Activated T-helper 1 cell treated with anti-CD3 and anti-CD28 coated beads, Interleukin-2, amount 50 U/mL, for 16 hours (primary cell): ENCODE measurements at places on chromosomes 12 and 14.

GRCh38 chr14:88470542-88471440 lies 84.0 kb downstream of the PTPN21 start:
- DNase-seq, result no peak

DNA sequence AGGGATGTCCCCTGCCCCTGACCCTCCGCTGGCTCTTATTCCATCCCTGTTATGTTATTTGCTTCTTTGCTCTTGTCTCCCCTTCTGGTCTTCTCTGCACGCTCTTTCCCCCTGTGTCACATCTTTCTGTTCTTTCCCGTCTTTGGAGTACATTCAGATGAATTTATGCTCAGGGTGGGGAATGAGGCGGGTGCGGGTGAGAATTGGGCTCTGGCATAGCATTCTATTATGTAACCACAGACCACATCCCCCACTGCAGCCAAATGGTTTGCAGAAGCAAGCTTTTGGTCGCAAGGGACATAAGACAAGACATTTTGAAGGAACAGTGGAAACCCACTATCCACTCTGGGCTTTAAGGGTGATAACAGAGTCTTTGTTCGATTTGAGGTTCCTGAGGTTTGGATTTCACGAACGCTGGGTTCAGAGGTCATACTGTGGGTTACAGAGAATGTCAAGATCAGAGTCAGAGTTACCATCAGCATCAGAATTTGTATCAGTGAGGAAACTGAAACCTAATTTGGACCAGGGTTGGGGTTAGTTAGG lies 3.8 kb downstream of the ENDOU start:
- DNase-seq, result no peak

DNA sequence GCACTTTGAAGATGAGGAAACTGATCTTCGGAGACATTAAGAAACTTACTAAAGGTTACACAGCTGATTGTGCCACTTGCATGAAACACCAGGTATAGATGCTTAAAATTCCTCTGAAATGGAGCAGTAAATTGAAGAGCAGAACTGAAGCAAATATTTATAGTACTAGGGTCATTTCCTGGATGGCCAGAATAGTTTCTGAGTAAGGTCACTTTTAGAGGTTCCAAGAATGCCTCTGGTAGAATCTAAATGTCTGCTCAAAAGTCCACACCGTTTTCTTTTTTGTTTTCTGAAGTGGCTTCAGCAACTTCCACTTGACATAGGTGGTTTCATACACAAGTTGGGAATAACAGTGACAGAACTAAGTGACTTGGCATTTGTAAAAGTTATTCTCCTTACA lies 19.4 kb downstream of the TPH2 start:
- no peak for DNase-seq

DNA sequence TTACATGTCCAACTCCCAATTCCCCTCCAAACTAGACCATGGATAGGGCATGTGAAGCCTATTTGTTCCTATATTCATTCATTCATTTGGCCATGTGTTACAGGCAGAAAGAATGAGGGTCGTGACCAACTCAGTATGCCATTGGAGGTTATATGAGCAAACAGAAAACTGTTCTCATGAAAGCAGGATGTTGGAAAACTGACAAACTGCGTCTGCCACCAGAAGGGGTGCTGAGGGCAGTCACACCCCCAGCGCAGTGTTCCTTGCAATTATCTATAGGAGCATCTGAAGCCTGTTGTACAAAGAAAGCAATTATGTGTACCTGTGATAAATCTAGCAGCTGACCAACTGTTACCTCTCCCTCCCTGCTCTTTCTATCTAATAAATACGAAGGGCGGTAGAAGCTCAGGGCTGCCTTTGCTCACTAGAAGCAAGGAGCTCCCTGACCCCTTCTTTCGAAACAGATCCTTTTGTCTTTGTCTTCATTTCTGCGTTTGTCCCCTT lies 21.1 kb downstream of the ENTPD5 start:
- no peak for DNase-seq

- DNase-seq, result no peak
Observed at GRCh38 chr14:105315941-105316576, 1.5 kb downstream of the PACS2 start.

GRCh38 chr12:68943848-68944247 lies 10.9 kb upstream of the CPM start:
- no peak for DNase-seq

- DNase-seq, result peak; percentile 45
Observed at GRCh38 chr14:106657460-106657859, 1131.1 kb downstream of the TMEM121 start.

DNA sequence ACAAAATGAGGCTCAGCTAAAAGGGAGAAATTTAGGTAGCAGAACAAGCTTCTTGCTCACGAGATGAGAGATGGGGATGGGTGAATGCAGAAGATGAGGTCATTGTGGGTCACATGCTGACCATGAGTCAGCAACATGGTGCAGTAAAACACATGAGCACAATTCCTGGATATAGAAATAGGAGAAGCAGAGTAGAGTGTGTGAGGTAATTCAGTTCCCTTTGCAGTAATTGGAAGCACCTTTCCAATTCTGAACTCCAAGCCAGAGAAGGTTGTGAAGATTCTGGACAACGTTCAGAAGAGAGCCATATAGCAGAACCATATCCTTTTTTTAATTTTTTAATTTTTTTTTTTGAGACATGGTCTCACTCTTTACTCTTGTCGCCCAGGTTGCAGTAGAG lies 62.0 kb upstream of the LMNTD1 start:
- DNase-seq, result no peak

DNA sequence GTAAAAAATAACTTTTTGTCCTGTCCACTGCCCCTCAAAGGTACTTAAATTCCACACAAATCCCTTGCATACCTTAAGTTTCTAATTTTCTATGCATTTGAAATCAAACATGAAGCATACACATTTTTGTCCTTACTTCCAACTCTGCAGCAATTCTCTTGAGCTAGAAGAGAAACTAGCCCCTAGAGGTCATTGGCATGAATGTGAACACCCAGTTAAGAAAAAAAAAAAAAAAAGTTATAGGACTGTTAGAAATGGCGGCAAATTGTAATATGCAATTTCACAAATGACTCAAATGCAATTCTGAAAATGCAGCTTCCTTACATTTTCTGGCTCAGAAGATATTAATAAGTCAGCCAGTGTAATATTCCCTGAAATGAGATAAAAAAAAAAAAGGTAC lies 4.6 kb upstream of the ESR2 start:
- no peak for DNase-seq

- no peak for DNase-seq
Observed at GRCh38 chr12:56145217-56145616, 7.2 kb upstream of the MYL6B start.

DNA sequence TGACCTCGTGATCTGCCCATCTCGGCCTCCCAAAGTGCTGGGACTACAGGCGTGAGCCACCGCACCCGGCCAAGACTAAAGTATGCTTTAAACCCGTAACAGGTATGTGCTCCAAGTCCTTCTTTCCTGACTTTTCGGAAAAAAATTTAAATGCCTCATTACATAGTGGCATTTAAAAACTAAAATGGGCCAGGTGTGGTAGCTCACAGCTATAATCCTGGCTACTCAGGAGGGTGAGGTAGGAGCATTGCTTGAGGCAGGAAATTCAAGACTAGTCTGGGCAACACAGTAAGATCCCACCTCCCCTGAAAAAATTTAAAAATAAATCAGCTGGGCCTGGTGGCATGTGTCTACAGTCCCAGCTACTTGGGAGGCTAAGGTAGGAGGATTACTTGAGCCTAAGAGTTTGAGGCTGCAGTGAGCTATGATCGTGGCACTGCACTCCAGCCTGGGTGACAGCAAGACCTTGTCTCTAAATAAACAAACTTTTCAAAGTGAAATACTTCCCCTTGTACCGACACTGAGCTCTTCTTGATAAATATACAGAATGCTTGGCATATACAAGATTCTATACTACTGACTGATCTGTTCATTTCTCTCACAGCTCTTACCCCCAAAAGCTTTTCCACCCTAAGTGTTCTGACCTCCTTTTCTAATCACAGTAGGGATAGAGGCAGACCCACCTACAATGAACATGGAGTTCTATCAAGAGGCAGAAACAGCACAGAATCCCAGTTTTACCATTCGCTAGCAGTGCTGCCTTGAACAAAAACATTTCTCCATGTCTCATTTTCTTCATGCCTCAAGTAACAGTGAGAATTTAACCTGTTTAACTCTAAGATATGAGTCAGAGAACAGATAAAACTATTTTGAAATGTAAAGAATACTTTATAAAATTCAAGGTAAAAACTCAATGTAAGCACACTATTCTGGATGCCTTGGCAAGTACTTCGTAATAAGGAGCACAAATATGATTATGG lies 7.9 kb downstream of the PPP4R3A start:
- no peak for DNase-seq

- no peak for DNase-seq
Observed at GRCh38 chr14:95217391-95217900, 60.1 kb upstream of the DICER1 start.
